Naive B cell (primary cell): ENCODE measurements at places on chromosomes 5 and 9. TPM values are rescaled to one million over a fixed set of nuclear protein-coding genes. Genes with fewer than 3 reads are reported as not detected.
A peak's percentile ranks its signal among the peaks of the same experiment; 100 is the strongest.

The ERAP2 gene
- 16.2 TPM for polyA plus RNA-seq

The GPR150 gene
- polyA plus RNA-seq: 0.71 TPM

The PDZD2 gene
- not detected for polyA plus RNA-seq

The PCDHGB2 gene
- polyA plus RNA-seq: not detected

The SHOC1 gene
- polyA plus RNA-seq: not detected

- no peaks in the 10 kb centered on the region for H3K4me1 ChIP-seq
- no peak overlapping the region for H3K27ac ChIP-seq
- no peak overlapping the region for H3K4me3 ChIP-seq
- DNase-seq: no peak
Measured at GRCh38 chr9:16386007-16386826, 484.3 kb downstream of the BNC2 start.

DNA sequence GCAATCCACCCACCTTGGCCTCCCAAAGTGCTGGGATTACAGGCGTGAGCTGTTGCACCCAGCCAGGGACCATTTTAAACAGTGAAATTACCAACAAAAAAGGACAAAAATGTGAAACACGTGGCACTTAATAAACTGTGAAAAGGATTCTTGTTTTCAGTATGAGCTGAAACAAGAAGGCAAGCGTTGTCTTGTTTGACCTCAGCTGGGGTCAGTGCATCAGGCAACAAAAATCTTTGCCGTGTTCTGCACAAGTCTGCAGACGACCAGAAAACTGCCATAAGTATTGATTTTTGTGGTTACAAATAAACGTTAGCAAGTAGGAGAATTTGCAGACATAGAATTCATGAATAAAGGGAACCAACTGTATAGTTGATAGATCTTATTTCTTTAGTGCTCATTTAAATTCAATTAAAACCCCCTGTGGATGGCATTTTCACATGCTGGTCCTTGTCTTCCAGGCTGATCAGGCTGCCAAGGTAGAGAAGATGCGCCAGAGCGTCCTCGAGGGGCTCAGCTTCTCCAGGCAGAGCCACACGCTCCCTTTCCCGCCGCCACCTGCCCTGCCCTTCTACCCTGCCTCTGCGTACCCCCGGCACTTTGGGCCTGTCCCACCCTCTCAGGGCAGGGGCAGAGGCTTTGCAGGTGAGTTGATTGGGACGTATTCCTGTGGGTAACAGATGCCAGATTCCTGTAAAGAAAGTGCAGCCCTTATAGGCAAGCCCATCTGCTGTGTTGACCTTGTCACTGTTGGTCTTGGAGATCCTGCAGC is 18.8 kb upstream of the PHF2 start:
- H3K4me3 ChIP-seq: no peak overlapping the region
- H3K4me1 ChIP-seq: no peaks in the 10 kb centered on the region
- H3K27me3 ChIP-seq: no peaks in the 10 kb centered on the region
- DNase-seq: no peak
- peak overlapping the region; percentile 51 for H3K27ac ChIP-seq

GRCh38 chr5:54206580-54207229 is 103.7 kb downstream of the ARL15 start:
- no peak overlapping the region for H3K27ac ChIP-seq
- H3K36me3 ChIP-seq: peaks cover 7% of the 10 kb centered on the region
- H3K27me3 ChIP-seq: no peaks in the 10 kb centered on the region

- H3K36me3 ChIP-seq: peaks cover 8% of the 10 kb centered on the region
- H3K27me3 ChIP-seq: peaks cover 5% of the 10 kb centered on the region
- no peak overlapping the region for H3K27ac ChIP-seq
Measured at GRCh38 chr5:40842351-40842750, 1.2 kb downstream of the CARD6 start.

DNA sequence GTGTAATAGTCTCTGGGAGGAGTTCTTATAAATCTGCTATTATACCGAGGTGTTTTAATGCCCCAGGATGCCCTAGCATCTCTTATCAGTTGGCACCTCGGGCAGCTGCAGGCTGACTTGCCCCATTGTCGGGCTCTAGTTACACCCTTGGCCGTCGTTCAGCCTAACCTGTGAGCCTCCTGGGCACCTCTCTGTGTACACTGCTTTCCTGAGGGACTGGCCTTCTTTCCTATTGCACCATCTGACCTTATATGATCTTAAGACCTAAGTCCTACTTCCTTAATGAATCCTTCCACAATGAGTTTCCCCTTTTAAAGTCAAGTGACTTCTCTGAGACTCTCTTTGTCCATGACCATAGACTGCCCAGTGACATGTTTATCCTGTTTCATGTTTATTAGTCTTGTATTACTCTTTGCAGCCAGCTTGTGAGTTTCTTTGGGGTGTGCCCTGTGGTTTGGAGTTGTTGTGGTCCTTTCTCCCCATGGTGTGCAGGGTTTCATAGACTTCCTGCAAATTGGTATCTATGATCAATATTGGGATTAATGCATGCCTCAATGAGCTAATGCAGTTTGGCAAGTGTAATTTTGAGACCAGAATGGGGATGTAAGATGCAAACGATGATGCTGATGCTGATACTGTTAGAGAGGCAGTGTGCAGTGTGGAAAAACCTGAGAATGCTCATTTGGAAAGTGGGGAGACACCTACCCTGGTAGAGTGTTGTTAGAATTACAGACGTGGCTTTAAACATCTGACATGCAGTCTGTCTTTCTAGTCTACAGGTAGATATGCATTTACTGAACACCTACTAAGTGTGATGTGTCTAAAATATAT is 4.9 kb downstream of the DAPK1 start:
- no peak overlapping the region for H3K4me3 ChIP-seq
- H3K4me1 ChIP-seq: peaks cover 7% of the 10 kb centered on the region
- DNase-seq: no peak
- no peak overlapping the region for H3K27ac ChIP-seq

- H3K27me3 ChIP-seq: no peaks in the 10 kb centered on the region
- peaks cover 6% of the 10 kb centered on the region for H3K4me1 ChIP-seq
- no peak overlapping the region for H3K27ac ChIP-seq
Measured at GRCh38 chr9:93536167-93536566, 40.2 kb upstream of the PHF2 start.
